ENCODE measurements at places on chromosomes 3 and 15.

DNA sequence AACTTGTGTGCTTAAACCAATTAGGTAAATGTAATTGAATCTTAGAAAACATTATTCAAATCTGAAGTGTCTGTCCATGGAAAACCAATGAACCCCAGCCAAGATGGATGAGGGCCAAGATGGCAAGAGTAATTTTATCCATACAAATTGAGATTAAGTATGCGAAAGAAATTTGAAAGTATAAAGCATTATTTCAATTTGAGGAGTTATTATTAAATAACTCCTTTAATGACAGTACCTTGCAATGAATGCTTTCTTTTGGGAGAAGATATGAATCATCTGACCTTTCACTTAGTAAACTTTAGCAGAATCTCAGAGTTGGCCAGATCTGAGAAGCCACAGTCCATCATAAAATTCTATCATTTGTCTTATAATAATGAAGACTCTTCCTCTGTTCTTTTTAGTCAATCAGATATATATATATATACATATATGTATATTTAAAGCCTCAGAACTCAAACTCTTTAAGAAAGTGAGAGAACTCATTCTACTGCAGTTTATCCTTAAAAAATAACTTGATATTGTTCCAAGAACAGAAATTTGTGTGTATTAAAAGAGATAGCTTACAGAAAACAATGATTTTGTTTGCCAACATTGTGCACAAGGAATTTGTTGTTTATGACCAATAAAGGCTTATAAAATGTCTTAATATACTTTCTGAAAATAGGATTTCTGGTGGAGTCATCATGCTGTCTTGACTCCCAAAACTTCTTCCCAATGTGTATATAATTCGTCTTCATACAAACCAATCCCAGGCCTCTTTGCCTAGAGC, 434.8 kb upstream of the THBS1 start:
- no peak for DNase-seq

GRCh38 chr3:177410730-177411129, 213.4 kb upstream of the TBL1XR1 start:
- DNase-seq = no peak

- no peak for DNase-seq
Observed at GRCh38 chr3:160392798-160393197, 6.2 kb downstream of the IFT80 start.

- DNase-seq = no peak
Observed at GRCh38 chr3:67015702-67016484, 17.8 kb downstream of the KBTBD8 start.

- no peak for DNase-seq
Observed at GRCh38 chr15:65292938-65293518, 2.8 kb upstream of the RNU5A-1 start.

Data from stimulated activated CD4-positive, alpha-beta T cell treated with anti-CD3 and anti-CD28 coated beads, Interleukin-15, amount 100 ng/mL, for 48 hours (primary cell).